ENCODE measurements at places on chromosomes 16 and 17. TPM values are rescaled to one million over a fixed set of nuclear protein-coding genes. Genes with fewer than 3 reads are reported as not detected.
A peak's percentile ranks its signal among the peaks of the same experiment; 100 is the strongest.

Gene ENGASE
- total RNA-seq, result 39.7 TPM

Gene CES4A
- total RNA-seq, result 8.7 TPM

- no peak for DNase-seq
- H3K27ac ChIP-seq, result no peak overlapping the region
- H3K4me3 ChIP-seq, result no peak overlapping the region
- no peaks in the 10 kb centered on the region for H3K36me3 ChIP-seq
- peaks cover 41% of the 10 kb centered on the region for H3K4me1 ChIP-seq
- H3K27me3 ChIP-seq, result no peaks in the 10 kb centered on the region
Observed at GRCh38 chr16:8958344-8959167, 5.2 kb downstream of the USP7 start.

Gene SCGB1C2
- total RNA-seq, result not detected

- H3K4me1 ChIP-seq, result no peaks in the 10 kb centered on the region
- no peak overlapping the region for H3K27ac ChIP-seq
- no peaks in the 10 kb centered on the region for H3K27me3 ChIP-seq
- peak; percentile 31 for DNase-seq
- no peaks in the 10 kb centered on the region for H3K36me3 ChIP-seq
- no peak overlapping the region for H3K4me3 ChIP-seq
Observed at GRCh38 chr17:80423536-80424225, 8.7 kb downstream of the ENDOV start.

Gene TPSAB1
- not detected for total RNA-seq

DNA sequence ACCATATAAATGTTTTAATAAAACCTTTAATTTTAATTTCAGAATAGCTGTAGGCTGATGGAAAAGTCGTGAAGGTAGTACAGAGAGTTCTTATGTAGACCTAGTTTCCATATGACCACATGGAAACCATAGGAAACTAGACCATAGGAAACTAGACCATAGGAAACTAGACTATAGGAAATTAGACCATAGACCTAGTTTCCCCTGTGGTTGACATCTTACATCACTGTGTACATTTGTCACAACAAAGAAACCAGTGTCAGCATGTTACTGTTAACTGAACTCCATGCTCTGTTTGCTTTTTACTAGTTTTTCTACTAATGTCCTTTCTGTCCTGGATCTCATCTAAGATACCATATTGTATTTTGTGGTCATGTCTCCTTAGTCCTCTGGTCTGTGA, 14.6 kb downstream of the NUDT7 start:
- H3K4me1 ChIP-seq, result no peaks in the 10 kb centered on the region
- no peaks in the 10 kb centered on the region for H3K27me3 ChIP-seq
- no peaks in the 10 kb centered on the region for H3K36me3 ChIP-seq
- no peak for DNase-seq

- H3K27me3 ChIP-seq, result no peaks in the 10 kb centered on the region
- no peaks in the 10 kb centered on the region for H3K36me3 ChIP-seq
- H3K4me1 ChIP-seq, result no peaks in the 10 kb centered on the region
- DNase-seq, result no peak
- H3K4me3 ChIP-seq, result no peak overlapping the region
- no peak overlapping the region for H3K27ac ChIP-seq
Observed at GRCh38 chr16:45454-45853, 8.0 kb downstream of the POLR3K start.

GRCh38 chr17:62587554-62587953, 39.9 kb upstream of the MRC2 start:
- no peak overlapping the region for H3K27ac ChIP-seq
- no peak overlapping the region for H3K4me3 ChIP-seq
- H3K27me3 ChIP-seq, result no peaks in the 10 kb centered on the region
- H3K36me3 ChIP-seq, result no peaks in the 10 kb centered on the region
- peaks cover 2% of the 10 kb centered on the region for H3K4me1 ChIP-seq

DNA sequence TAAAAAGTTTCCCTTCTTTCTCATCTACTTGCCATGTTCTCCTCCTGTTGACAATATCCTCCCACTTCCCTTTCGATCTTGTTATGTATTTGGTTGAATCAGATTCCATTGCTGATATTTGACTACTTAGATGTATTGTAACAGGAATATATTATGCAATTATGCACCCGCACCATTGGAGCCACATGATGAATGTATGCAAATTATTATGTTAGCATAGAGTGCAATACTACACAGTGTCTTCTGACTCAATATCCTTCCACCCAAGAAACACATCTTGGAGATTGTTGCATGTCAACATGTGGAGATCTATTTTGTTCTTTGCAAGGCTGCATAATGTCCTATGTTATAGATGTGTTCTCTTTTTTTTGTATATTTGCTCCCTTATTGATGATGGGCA, 219.2 kb upstream of the RBFOX1 start:
- H3K4me1 ChIP-seq, result no peaks in the 10 kb centered on the region
- DNase-seq, result no peak

DNA sequence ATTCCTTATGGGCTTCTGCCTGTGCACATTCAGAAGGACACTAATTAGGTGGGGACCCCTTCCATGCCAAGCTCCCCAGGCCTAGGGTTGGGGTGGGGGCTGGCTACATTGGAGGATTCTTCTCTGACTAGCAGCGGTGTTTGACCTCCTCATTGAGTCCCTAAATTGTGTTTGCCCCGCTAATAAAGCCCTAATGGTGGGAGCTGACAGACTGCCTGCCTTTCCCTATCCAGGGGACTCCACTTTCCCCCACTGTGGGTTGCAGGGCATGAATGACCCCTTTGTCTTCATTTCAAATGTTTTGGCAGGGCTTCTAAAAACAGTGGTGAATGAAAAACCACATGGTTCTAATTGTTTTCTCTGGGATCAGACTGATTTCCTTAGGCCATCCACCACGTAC, 476.8 kb upstream of the CDH11 start:
- no peak overlapping the region for H3K4me3 ChIP-seq
- no peaks in the 10 kb centered on the region for H3K4me1 ChIP-seq

DNA sequence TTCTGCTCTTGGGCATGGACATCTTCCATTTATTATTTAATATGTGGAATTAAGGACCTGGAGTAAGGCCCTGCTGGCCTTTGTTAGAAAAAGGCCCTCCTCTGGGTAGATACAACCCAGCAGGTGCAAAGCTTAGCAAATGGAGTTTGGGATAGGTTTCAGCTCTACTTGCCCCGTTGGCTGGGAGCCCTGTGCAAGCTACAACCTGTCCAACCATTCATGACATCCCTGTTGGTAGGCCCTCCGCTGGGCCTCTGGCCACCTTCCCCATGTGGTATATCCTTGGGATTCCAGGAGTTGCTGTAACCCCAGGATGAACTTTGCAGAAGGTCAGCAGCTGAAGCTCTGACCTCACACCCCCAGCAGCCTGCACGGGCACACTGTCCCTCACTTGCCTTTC, 6.4 kb downstream of the NGFR start:
- H3K36me3 ChIP-seq, result no peaks in the 10 kb centered on the region
- DNase-seq, result no peak
- H3K4me1 ChIP-seq, result peaks cover 14% of the 10 kb centered on the region
- H3K27ac ChIP-seq, result no peak overlapping the region
- H3K4me3 ChIP-seq, result no peak overlapping the region
- H3K27me3 ChIP-seq, result peaks cover 10% of the 10 kb centered on the region

Gene CD300LB
- total RNA-seq, result 0.13 TPM

Gene MT2A
- 679 TPM for total RNA-seq

GRCh38 chr17:18319604-18320256, 4.6 kb downstream of the SMCR8 start:
- no peak for DNase-seq
- H3K36me3 ChIP-seq, result no peaks in the 10 kb centered on the region
- peaks cover 14% of the 10 kb centered on the region for H3K4me1 ChIP-seq
- no peaks in the 10 kb centered on the region for H3K27me3 ChIP-seq
- no peak overlapping the region for H3K27ac ChIP-seq

GRCh38 chr17:77316191-77316641, 175.4 kb downstream of the SEC14L1 start:
- peak; percentile 82 for DNase-seq
- peak overlapping the region; percentile 60 for H3K27ac ChIP-seq
- H3K27me3 ChIP-seq, result no peaks in the 10 kb centered on the region
- no peak overlapping the region for H3K4me3 ChIP-seq
- peaks cover 45% of the 10 kb centered on the region for H3K4me1 ChIP-seq

- DNase-seq, result peak; percentile 67
- peaks cover 19% of the 10 kb centered on the region for H3K4me1 ChIP-seq
- H3K27ac ChIP-seq, result peak overlapping the region; percentile 46
- H3K36me3 ChIP-seq, result no peaks in the 10 kb centered on the region
- no peaks in the 10 kb centered on the region for H3K27me3 ChIP-seq
Observed at GRCh38 chr17:7380321-7380720, 568 bp upstream of the TNK1 start.

DNA sequence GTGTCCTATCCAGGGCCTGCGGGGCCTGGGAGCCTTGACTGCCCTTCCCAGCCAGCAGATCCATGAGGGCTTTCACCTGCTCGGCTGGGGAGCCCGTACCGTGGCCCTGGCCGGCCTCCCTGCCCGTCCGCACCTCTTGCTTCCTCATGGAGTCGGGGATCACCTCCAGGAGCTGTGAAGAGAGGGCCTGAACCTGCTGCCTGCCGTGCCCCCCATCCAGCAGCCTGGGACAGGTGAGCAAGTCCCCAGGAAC, 12.4 kb downstream of the NLRC3 start:
- no peak overlapping the region for H3K4me3 ChIP-seq
- H3K27me3 ChIP-seq, result no peaks in the 10 kb centered on the region
- H3K36me3 ChIP-seq, result no peaks in the 10 kb centered on the region
- H3K4me1 ChIP-seq, result no peaks in the 10 kb centered on the region

GRCh38 chr16:66918803-66919568, at the start of gene CDH16:
TSS of gene CDH16 (minus strand) at chr16:66918885. CDS start at chr16:66918065, 820 bp downstream.
- H3K27ac ChIP-seq, result no peak within 1 kb of the TSS
- peaks cover 3% of the 10 kb centered on the region for H3K4me1 ChIP-seq
- no peak for DNase-seq
- H3K27me3 ChIP-seq, result no peaks in the 10 kb centered on the region

DNA sequence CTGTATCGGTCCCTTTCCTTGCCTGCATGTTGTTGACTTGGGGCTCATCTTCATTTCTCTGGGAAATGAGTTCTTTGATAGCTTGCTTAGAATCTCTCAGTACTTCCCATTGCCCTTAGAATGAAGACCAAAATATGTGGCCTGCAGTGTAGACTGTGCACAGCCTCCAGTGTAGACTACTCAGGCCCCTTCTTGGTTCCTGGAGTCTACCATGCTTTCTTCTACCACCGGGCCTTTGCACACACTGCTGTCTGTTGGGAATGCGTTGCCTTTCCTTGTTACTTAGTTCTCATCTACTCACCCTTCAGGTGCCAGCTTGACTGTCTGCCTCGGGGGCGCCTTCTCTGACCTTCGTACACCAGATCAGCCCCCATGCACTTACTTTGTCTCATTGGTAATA, 82.0 kb downstream of the ABCC1 start:
- H3K27ac ChIP-seq, result no peak overlapping the region
- H3K27me3 ChIP-seq, result no peaks in the 10 kb centered on the region
- no peaks in the 10 kb centered on the region for H3K4me1 ChIP-seq
- DNase-seq, result no peak
- no peak overlapping the region for H3K4me3 ChIP-seq

Gene RNF43
- total RNA-seq, result 0.38 TPM

Gene ABCA3
- total RNA-seq, result 6.9 TPM

- H3K4me1 ChIP-seq, result peaks cover 3% of the 10 kb centered on the region
- no peaks in the 10 kb centered on the region for H3K36me3 ChIP-seq
- no peak within 1 kb of the TSS for H3K27ac ChIP-seq
- no peak within 1 kb of the TSS for H3K4me3 ChIP-seq
Observed at GRCh38 chr16:28609631-28610594, at the start of gene SULT1A1. TSS of gene SULT1A1 (minus strand) at chr16:28610044. CDS start at chr16:28608855, 1,189 bp downstream.

All from ovary (tissue), 10 donors.